ENCODE measurements at places on chromosomes 4 and X.

GRCh38 chrX:3299636-3300035, 46.8 kb downstream of the MXRA5 start:
- DNase-seq, result no peak

DNA sequence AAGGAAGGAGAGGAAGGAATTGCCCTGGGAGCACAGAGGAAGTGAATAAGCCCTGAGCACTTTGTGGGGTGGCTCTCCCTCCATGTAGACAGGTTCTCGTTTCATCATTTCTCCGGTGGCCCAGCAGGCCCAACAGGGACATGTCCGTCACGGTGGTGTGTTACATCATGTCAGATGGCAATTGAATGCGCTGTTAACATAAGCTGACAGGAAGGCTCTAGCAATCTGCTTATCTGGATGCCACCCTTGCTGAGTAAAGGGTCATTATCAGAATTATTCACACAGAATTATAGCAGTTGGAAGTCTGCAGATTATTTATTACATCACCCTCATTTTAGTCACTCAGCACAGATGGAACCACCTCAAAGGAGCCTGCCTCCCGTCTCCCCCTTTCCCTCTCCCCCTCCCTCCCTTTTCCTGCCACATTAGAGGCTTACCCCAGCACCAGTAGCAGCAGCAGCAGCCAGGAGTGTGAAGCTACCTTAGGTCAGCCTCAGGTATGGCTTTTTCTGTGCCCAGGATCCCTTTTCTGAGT, 124.3 kb upstream of the TRIM2 start:
- no peak for DNase-seq

- DNase-seq, result no peak
Measured at GRCh38 chr4:103375278-103375677, 177.1 kb upstream of the CENPE start.

DNA sequence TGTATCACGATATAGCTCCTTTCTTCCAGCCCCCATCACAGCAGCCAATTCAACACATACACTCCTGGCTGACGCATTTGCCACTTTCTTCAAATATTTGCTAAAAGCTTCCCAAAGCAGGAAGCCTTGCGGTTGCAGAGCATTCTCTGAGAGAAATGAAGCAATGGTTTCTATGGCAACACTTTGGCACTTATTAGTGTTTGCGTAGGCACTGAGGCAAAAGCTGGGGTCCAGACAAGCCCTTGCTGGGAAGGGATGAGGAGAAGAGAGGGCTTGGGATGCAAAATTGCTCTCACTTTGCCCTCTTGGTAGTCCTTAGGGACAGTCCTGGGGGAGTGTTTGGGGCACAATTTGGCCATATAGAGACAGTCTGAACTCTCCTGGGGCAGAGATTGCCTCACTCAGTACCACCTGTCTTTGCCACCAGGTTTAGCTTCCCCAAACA, 55.0 kb upstream of the PAK3 start:
- peak; percentile 2 for DNase-seq

Data from SW 1271 (cell line).